ENCODE measurements at places on chromosomes 12 and 14. TPM values are rescaled to one million over a fixed set of nuclear protein-coding genes. Genes with fewer than 3 reads are reported as not detected.
A peak's percentile ranks its signal among the peaks of the same experiment; 100 is the strongest.

DNA sequence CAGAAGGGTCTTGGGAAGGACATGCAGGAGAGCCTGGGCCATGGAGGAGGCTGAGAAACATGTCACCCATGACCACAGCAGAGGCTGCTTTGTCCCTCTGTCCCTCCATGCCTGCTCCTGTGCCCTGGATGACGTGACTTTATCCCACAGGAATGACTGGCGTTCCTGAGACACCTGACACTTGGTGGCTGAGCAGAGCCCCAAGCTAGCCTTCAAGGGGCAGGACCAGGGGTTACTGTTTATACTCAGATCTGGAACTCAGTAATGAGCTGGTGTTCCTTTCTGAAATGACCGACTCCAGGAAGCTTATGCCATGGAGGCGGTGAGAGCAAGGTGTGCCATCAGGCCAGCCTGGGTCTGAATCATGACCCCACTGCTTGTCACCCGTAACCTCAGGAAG, 44.2 kb downstream of the ZFP36L1 start:
- no peaks in the 10 kb centered on the region for H3K36me3 ChIP-seq
- no peak overlapping the region for H3K4me3 ChIP-seq
- H3K27me3 ChIP-seq, result no peaks in the 10 kb centered on the region
- H3K27ac ChIP-seq, result no peak overlapping the region
- DNase-seq, result no peak
- H3K4me1 ChIP-seq, result peaks cover 29% of the 10 kb centered on the region

DNA sequence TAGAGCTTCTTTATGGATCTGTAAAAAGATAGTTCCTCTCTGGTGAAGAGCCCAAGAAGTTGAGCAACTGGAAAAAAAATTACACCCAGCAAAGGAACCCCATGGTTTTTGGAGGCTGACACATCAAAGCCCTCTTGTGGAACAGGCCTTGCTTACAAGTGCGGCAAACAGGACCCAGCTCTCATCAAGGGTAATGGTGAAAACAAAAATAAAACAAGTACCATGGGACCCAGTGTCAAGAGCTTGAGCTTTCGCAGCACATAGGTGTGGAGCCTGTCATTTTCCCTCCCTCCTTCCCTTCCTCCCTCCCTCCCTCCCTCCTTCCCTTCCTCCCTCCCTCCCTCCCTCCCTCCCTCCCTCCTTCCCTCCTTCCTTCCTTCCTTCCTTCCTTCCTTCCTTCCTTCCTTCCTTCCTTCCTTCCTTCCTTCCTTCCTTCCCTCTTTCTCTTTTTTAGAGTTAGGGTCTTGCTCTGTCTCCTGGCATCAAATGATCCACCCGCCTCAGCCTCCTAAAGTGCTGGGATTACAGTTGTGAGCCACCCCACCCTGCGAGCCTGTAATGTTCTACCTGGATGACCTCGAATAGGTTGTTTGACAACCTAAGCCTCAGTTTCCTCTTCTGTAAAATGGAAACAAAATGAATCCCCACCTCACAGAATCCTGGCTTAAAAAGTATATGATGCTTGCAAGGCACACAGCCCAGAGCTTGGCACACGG, 114.3 kb upstream of the RPH3A start:
- H3K27ac ChIP-seq, result peak overlapping the region; percentile 81
- H3K36me3 ChIP-seq, result no peaks in the 10 kb centered on the region
- H3K4me1 ChIP-seq, result peaks cover 33% of the 10 kb centered on the region
- DNase-seq, result peak; percentile 74
- H3K27me3 ChIP-seq, result no peaks in the 10 kb centered on the region
- no peak overlapping the region for H3K4me3 ChIP-seq

- H3K27me3 ChIP-seq, result no peaks in the 10 kb centered on the region
- H3K27ac ChIP-seq, result no peak overlapping the region
- no peak for DNase-seq
- no peaks in the 10 kb centered on the region for H3K36me3 ChIP-seq
- no peak overlapping the region for H3K4me3 ChIP-seq
- H3K4me1 ChIP-seq, result no peaks in the 10 kb centered on the region
Measured at GRCh38 chr14:60233251-60233650, 15.8 kb upstream of the PPM1A start.

Gene RFX4
- total RNA-seq, result not detected

- H3K36me3 ChIP-seq, result no peaks in the 10 kb centered on the region
- peaks cover 24% of the 10 kb centered on the region for H3K4me1 ChIP-seq
Measured at GRCh38 chr14:34983148-34983760, 462 bp downstream of the SRP54 start.

- no peaks in the 10 kb centered on the region for H3K27me3 ChIP-seq
- H3K27ac ChIP-seq, result no peak overlapping the region
- DNase-seq, result no peak
- H3K4me3 ChIP-seq, result no peak overlapping the region
- H3K36me3 ChIP-seq, result no peaks in the 10 kb centered on the region
- peaks cover 4% of the 10 kb centered on the region for H3K4me1 ChIP-seq
Measured at GRCh38 chr12:69497308-69498026, 27.3 kb downstream of the FRS2 start.

Gene SLC2A14
- total RNA-seq, result 0.09 TPM

Gene GUCY2C
- not detected for total RNA-seq

- H3K27ac ChIP-seq, result peak overlapping the region; percentile 31
- no peak for DNase-seq
- H3K27me3 ChIP-seq, result no peaks in the 10 kb centered on the region
- H3K4me1 ChIP-seq, result no peaks in the 10 kb centered on the region
- H3K36me3 ChIP-seq, result no peaks in the 10 kb centered on the region
- no peak overlapping the region for H3K4me3 ChIP-seq
Measured at GRCh38 chr12:3097186-3097804, 20.1 kb downstream of the TSPAN9 start.

Gene CLEC6A
- total RNA-seq, result not detected

Gene SLC5A8
- total RNA-seq, result not detected

DNA sequence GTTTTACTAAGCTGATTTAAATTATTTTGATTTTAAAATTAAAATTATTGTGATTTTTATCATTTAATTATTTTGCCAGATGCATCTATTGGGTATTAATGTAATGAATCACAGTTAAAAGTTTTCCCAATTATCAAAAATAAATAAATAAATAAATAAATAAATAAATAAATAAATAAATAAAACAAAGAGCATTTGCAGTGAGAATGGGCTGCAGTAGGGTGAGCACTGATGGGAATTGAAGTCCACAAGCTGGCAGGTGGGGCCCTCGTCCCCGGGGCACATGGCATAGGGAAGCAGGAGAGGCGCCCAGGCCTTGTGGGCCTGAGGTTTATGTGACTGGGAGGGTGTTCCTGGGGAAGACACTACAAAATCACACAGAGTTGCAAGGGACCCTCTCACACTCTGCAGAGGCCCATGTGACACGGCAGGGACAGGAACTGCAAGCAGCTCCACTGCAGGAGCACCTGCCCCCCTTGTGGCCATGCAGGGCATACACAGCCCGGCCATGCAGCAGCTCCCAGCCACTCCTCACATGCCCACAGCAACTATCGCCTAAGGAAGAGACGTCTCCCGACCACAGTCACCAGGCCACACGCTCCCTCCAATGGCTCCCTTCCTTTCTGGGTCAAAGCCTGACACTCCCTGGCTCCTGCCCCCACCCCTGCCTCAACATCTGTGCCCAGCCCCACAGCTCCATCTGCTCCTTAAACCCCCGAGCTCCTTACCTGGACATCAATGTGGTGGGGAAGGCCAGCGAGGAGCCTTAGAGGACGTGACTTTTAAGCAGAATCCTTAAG, 256.3 kb upstream of the SFSWAP start:
- peaks cover 22% of the 10 kb centered on the region for H3K27me3 ChIP-seq
- no peak overlapping the region for H3K27ac ChIP-seq
- no peaks in the 10 kb centered on the region for H3K4me1 ChIP-seq
- H3K36me3 ChIP-seq, result no peaks in the 10 kb centered on the region
- no peak overlapping the region for H3K4me3 ChIP-seq

Gene ERBB3
- 2.0 TPM for total RNA-seq

- peak overlapping the region; percentile 81 for H3K27ac ChIP-seq
- H3K27me3 ChIP-seq, result no peaks in the 10 kb centered on the region
- H3K36me3 ChIP-seq, result no peaks in the 10 kb centered on the region
- peaks cover 27% of the 10 kb centered on the region for H3K4me1 ChIP-seq
Measured at GRCh38 chr12:44930972-44931600, 55.0 kb upstream of the NELL2 start.

Gene AKAP5
- 2.2 TPM for total RNA-seq

Gene KCNC2
- total RNA-seq, result not detected

DNA sequence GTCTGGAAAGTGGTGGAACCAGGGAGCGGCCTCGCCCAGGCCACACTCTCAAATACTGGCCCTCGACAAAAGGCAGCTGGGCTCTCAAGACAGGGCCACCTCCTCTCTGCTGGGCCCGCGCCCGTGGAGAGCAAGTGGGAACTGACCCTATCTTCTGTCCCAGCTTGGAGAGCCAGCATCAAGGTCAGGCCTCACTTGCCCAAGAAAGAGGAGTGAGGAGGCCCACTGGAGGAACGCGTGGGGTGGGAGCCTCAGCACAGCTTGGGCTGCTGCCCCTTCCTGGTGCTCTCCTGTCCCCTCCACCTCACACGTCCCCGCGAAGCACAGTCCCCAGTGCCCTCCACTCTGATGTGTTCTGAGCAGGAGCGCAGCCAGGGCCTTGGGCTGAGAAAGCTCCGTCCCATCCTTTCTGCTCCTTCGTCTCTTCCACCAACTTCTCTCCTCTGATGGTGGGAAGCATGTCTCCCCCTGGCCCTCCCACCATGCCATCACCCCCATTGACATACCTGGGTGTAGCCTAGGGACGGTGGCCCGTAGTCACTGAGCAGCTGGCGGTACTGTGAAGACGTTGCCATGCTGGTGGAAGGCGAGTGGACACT, 4.9 kb downstream of the CDK2AP1 start:
- H3K4me3 ChIP-seq, result no peak overlapping the region
- H3K27me3 ChIP-seq, result no peaks in the 10 kb centered on the region
- H3K36me3 ChIP-seq, result peaks cover 2% of the 10 kb centered on the region
- DNase-seq, result no peak
- peaks cover 14% of the 10 kb centered on the region for H3K4me1 ChIP-seq

- H3K27ac ChIP-seq, result no peak overlapping the region
- H3K36me3 ChIP-seq, result no peaks in the 10 kb centered on the region
- H3K27me3 ChIP-seq, result no peaks in the 10 kb centered on the region
- no peaks in the 10 kb centered on the region for H3K4me1 ChIP-seq
- H3K4me3 ChIP-seq, result no peak overlapping the region
Measured at GRCh38 chr14:98915625-98916024, 356.4 kb downstream of the BCL11B start.

DNA sequence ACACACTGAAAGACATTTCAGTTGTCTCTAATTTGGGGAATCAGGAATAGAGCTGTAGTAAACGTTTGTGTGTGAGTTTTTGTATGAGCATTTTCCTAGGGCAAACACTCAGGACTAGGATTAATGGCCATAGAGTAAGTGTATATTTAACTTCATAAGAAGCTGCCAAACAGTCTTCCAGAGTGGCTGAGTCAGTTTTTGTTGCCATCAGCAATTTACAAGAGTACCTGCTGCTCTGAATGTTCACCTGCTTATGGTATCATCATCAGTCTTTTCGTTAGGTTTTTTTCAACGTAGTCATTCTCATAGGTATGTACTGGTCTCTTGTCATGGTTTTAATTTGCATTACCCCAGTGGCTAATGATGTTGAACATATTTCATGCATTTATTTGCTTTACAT, 30.6 kb upstream of the TRHDE start:
- DNase-seq, result no peak
- H3K27ac ChIP-seq, result no peak overlapping the region
- no peaks in the 10 kb centered on the region for H3K27me3 ChIP-seq
- H3K4me1 ChIP-seq, result no peaks in the 10 kb centered on the region
- no peaks in the 10 kb centered on the region for H3K36me3 ChIP-seq

Gene KERA
- total RNA-seq, result not detected

GRCh38 chr14:69087061-69087461, 65.9 kb downstream of the DCAF5 start:
- H3K4me3 ChIP-seq, result no peak overlapping the region
- H3K4me1 ChIP-seq, result no peaks in the 10 kb centered on the region

- no peak for DNase-seq
- H3K36me3 ChIP-seq, result peaks cover 6% of the 10 kb centered on the region
- H3K27ac ChIP-seq, result no peak overlapping the region
- no peaks in the 10 kb centered on the region for H3K27me3 ChIP-seq
Measured at GRCh38 chr12:106994579-106995220, 7.8 kb upstream of the MTERF2 start.

Gene SERPINA5
- total RNA-seq, result not detected

- H3K36me3 ChIP-seq, result peaks cover 26% of the 10 kb centered on the region
- H3K27ac ChIP-seq, result no peak overlapping the region
- peaks cover 17% of the 10 kb centered on the region for H3K4me1 ChIP-seq
- no peak overlapping the region for H3K4me3 ChIP-seq
- DNase-seq, result no peak
Measured at GRCh38 chr14:90276646-90277367, 20.5 kb downstream of the PSMC1 start.

Gene KRT85
- not detected for total RNA-seq

Gene PCED1B
- total RNA-seq, result 3.1 TPM

DNA sequence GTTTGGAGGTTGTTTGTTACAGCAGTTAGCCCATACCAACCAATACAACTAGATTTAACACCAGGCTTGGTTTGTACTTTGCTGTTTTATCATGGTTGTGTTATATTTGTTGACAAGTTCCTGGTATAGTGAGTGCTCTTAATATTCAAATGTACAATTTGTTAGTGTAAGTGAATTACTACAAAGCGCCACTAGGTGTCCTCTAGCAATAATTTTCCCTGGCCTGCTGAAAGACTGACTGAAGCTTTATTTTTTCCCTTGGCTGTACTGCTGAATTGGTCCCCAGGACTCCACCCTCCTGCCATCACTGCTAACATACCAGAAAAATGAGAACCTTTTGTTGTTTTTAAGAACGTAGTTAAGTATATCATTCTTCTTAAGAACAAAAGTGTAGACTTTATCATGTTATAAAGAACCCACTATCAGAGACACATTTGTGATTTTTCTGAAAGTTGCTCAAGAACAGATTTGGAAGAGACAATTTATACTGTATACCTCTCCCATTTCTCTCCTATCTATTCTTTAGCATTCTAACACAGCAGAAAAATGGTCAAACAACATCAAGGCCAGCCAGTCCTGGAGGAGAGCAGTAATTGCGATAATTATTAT, 75.3 kb upstream of the FAR2 start:
- no peaks in the 10 kb centered on the region for H3K4me1 ChIP-seq
- H3K4me3 ChIP-seq, result no peak overlapping the region
- no peak overlapping the region for H3K27ac ChIP-seq

Gene CEBPE
- not detected for total RNA-seq

Gene COX8C
- not detected for total RNA-seq

DNA sequence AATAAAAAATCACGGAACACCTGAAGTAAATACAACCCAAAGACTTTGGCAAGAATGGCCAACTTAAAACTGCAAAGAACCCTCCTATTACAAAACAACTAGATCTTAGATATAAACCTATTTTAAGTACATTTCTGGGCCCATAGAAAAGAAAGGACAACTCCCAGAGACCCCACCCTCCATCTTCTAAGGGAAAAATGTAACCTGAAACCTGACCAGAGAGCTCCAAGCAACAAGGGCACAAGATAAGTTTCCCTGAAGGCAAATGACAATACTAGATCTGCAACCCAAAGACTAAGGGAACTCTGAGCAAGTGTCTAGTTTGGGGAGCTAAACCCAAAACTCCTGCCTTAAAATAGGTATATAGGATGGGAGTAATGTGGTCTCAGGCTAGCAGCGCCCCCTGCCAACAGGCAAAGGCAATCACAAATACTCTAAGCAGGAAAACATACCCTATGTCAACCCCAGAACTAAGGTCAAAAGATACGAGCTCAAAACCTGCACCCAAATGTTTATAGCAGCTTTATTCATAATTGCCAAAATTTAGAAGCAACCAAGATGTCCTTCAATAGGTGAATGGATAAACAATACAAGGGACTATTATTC, 218.9 kb downstream of the ITPR2 start:
- no peaks in the 10 kb centered on the region for H3K36me3 ChIP-seq
- no peaks in the 10 kb centered on the region for H3K4me1 ChIP-seq
- H3K27ac ChIP-seq, result no peak overlapping the region
